PC-3 (cell line): ENCODE measurements at places on chromosomes 2 and 18.

- no peak for DNase-seq
Measured at GRCh38 chr2:181407171-181407570, 50.0 kb upstream of the ITGA4 start.

- no peak for DNase-seq
Measured at GRCh38 chr2:129606496-129607270, 372.8 kb upstream of the RAB6C start.

DNA sequence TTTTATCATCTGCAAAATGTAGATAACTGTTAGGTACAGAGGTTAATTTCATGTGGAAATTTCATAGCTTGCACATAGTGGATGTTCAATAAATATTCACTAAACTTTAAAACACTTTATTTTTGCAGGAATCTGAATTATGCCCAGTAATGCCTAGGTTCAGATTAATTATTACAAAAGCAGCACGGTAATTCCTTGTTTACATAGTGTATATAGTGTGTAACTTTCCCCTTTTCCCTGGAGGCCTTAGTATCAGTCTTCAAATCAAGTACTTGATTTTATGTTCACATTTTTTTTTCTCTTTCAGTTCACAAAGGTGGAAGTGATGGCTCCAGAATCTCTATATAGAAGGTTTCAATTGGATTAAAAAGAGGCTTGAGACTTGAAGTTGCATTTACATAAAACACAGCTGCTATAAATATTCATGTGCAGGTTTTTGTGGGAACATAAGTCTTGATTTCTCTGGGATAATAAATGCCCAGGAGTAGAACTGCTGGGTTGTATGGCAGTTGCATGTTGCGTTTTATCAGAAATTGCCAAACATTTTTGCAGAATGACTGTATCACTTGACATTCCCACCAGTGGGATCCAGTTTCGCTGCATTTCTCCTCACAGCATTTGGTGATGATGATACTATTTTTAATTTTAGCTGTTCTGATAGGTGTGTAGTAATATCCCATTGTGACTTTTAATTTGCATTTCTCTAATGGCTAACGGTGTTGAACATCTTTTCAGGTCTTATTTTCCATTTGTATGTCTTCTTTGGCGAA is 27.6 kb upstream of the LGALSL start:
- DNase-seq: peak; percentile 72

DNA sequence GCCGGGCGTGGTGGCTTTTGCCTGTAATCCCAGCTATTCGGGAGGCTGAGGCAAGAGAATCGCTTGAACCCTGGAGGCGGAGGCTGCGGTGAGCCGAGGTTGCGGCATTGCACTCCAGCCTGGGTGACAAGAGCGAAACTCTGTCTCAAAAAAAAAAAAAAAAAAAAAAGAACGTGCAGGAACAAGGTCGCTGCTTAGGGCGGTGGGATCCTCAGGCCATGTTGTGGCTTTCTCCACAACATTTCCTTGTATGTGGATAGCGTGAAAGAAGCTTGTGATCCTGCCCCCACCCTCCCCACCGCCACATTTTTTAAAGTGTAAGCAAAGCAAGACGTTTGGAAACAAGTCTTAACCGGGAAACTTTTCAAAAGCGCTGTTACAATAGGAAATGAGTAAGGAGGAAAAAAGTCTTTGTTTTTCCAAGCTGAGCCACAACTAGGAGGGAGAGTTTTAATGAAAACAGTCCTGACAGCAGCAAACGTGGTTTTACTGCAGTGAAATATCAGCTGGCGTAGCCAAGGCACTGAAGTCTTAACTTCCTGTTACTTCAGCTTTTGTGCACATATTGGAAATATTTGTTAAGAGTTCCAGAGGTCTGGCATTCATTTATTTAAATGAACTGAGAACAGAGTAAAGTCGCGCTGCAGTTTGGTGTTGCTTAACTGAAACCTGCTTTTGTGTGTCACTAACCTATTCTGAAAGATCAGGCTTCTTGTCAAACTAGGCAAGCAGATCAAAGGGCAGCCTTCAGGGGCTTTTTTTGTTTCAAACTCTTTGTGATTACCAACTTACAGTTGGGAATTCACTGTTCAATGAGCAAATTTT is 3.8 kb downstream of the TGIF1 start:
- peak; percentile 84 for DNase-seq
